ENCODE measurements at places on chromosomes 4 and X.

DNA sequence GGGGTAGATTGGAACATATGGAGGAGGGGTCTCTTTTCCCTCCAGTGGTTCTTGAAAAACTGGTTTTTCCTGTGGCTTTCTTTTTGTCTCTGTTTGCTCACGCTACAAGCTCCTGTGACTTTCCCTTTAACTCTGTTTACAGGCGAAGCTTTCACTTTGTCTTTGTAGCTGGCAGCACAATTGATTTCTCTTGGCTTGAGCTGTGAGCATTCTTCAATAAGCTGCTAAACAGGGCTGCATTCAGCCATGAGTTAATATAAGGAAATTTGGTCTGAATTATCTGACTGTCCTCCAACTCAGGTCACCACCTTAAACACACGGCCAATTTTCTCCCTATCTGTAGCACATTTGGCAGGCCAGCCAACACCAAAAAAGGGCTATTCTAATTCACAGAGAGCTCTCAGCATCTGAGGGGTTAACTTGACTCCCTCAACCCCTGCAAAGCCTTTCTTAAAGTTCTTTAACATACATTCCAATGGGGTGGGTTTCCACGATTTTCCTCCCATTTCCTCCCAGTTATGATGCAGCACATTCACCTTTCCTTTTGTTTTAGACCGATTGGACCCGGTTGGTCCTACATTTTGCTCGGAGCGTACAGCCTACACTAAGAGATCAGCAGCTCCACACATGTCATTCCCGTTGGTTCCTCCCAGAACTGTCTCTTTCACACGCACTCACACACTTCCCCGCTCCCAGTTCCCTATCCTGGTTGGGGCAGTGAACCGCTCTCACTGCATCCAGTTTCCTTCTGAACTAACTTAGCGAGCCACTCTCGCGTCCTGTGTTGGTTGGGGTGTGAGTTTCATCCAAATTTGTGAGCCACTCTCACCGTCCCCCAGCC lies 45.4 kb downstream of the UGT2A3 start:
- DNase-seq, result peak; percentile 71

DNA sequence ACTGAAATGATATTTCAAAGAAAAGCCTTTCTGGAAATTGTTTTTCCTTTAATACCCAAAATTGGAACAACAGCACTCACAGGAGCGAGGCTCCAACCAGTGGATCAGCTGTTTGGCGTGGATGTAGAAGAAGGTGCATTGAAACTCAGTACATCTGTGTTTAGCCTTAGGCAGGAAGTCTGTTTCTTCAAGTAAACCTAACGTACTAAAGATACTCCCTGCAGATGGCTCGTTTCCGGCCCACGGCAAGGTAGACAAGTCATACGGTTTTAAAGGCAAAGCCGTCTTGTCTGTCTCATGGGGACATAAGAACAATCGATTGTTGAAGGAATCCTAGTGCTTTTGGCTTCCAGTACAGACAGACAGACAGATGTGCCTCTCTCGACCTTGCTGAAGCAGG lies 50.0 kb upstream of the CLCN4 start:
- no peak for DNase-seq

- DNase-seq, result no peak
These were observed 855.2 kb upstream of the ADGRL3 start for GRCh38 chr4:60344908-60345307.

DNA sequence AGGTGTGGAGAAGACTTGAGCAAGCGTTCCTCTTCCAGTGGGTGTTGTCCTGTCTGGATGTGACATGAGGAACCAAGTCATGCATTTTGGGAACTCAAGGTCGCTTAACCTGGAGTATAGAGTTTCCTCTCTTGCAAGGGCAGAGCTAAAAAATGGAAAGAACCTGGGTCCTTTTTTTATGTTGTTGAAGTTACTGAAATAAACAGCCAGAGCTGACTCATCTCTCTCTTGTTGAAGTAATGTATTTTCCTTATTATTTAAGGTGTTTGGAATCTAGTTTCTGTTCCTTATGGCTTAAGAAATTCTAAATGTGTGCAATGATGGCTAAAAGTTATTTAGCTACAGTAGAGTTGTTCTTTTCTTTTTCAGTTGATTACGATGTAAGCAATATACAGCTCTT lies 314.5 kb downstream of the CAMK2D start:
- DNase-seq, result no peak

DNA sequence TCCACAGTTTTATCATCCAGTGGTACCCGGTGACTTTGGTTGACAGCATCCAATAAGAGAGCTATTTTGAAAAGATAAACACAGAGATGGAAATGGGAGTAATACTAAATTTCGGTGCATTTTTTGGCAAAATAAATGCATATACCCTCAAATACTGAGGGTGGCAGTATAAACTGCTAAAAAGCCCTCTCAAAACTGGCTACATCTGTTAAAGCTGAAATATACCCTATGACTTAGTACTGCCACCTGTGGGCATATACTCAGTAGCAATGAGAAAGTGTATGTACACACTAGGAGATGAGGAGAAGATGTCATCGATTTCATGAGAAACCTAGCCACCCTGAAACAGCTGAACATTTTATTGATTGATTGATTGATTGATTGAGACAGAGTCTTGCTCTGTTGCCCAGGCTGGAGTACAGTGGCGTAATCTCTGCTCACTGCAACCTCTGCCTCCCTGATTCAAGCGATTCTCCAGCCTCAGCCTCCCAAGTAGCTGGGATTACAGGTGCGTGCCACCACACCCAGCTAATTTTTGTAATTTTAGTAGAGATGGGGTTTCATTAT lies 12.2 kb upstream of the TMEM128 start:
- DNase-seq, result no peak

- DNase-seq, result no peak
These were observed 879.3 kb upstream of the SLIT2 start for GRCh38 chr4:19372390-19372789.

GRCh38 chrX:11575332-11575731 lies 90.4 kb downstream of the ARHGAP6 start:
- DNase-seq, result no peak

DNA sequence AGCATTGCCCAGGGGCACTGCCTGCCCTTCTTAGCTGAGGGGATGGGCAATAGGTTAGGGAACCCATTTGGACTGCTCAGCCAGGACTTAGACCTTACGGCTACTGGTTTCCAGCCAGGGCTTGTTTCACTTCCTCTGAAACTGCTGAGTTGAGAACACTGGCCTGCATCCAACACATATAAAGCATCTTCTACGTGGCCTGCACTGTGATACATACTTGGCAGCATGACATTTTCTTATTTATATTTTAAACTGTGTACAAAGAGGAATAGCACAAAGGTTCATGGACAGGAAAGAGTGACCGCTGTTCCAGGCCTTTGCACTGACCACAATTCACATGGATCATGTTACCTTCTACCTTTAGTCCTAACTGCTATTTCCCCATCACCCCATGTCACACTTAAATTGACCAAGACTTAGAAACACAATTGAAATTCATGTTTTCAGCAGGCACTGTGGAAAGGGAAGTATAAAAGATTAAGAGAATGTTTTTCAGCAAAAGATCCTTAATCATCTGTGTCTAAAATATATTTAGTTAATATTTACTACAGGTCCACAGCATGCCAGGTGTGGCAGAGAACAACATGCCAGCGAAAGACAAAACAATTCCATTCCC lies 43.7 kb downstream of the NLGN4X start:
- DNase-seq, result no peak

DNA sequence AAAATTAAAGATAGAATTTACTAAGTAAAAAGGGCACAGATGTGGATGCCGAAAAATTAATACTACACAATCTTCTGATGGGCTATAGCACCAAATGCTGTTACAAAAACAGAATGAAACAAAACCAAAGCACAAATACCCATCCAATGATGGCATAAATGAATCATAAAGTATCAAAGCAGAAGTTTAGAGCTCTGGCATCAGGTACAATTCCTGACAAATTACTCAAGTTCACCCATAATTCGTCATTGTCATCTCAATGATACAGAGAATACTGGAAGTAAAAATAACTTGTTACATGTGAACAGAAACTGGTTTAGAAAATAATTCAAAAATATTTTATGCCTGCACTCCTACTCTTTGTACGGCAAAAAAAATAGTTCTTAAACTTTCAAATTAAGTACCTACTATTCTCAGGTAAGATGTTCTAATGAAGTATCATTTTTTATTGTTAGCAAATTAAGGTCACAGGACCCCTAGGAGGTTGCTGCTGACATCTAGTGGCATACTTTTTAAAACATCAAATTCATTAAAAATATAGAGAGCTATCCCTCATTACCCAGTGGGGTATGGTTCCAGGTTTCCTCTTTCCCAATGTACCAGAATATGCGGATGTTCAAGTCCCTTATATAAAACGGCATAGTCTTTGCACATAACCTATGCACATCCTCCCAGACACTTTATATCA lies 126.1 kb downstream of the INPP4B start:
- DNase-seq, result no peak

DNA sequence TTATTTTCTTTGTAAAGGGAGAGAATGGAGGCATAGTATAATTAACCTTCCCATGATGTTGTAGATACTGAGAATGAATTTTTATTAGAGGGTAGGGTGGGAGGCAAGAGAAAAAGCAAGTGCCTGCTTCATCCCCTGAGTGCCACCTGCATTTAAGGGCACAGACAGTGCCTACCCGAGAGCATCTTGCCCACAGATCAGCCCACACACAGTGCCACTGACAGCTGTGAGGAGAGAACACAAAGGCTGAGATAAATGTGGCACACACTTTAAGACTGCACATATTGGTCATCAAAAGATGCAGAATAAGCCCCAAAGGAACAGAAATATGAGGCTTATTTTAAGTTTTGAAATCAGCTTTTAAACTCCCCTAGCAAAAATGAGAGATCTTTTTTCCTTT lies 250.8 kb downstream of the SLC39A8 start:
- DNase-seq, result no peak

DNA sequence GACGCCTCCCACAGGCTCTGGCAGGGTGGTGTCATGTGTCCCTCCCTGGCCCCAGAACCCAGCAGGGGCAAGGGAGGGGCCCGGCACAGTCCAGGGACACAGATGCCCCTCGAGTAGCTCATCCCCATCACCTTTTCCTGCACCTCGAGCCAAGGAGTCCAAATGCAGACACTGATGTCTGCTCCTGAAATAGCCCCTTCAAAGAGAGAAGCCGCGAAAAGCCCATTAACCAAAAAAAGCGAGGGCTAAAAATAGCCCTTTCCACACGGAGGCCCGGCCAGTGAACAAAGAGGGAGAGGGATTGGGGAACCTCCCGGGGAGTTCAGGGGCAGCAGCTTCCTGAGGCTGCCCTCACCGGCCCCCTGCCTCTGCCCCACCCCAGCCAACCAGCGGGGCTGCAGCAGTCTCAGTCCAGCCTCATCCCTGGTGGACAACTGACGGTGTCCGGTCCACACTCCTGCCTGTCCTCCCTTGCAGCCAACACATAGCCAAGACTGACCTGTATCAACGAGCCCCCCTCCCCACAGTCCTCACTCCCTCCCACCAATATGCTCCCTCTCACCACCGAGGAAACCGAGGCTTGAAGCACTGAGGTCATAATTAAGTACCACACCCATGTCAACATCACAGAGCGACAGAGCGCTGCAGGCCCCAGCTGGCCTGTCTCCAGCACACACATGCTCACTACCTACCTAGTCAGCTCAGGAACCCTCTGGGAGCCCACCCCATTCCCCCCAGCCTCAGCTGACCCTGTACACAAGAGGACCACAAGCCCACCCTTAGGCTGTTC lies 23.9 kb downstream of the WDR1 start:
- no peak for DNase-seq

DNA sequence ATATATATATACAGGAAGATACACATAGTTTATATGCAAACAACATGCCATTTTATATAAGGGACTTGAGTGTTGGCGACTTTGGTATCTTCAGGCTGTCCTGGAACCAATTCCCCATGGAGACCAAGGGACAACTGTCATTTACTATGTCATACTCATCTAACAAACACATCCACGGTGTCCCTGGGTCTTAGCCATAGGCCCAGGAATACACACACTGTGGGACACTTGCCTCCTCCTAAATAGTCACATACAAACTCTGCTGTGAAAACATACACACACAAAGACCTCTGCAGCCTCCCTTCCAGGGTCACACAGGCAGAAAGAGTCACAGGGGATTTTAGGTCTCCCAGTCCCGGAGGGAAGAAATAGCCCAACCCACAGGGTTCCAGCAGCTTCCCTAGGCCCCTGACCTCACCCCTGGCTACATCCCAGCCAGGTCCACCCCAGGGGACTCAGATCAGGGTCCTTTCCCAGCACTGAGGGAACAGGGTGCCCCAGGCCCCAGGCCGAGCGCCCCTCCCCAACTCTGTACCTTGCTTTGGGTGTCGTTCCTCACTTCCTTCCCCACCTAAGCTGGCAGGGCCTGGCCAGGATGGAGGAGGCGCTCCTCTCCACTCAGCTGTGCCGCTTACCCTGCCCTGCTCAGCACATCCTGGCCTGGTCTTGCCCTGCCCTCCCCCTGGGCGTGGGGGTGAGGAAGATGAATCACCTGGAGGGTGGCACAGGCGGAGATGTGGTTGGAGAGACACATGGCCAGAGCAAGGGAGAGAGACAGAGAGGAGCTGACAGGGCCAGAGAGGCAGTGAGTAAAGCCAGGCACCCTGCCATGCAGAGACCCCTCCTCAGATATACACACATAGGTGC lies 21.8 kb downstream of the FGD1 start:
- DNase-seq, result no peak

GRCh38 chrX:86148024-86148511 lies at the start of gene DACH2:
Gene DACH2, plus strand, starts transcription at chrX:86148451.
- peak; percentile 82 for DNase-seq

GRCh38 chr4:15888515-15888914 lies 50.0 kb downstream of the FGFBP1 start:
- no peak for DNase-seq

- DNase-seq, result no peak
These were observed 984.1 kb upstream of the GRID2 start for GRCh38 chr4:91319556-91320268.

- DNase-seq, result no peak
These were observed 266.7 kb upstream of the MAGEB2 start for GRCh38 chrX:29948653-29949052.

GRCh38 chr4:129645461-129645860 lies 549.5 kb downstream of the C4orf33 start:
- DNase-seq, result no peak

DNA sequence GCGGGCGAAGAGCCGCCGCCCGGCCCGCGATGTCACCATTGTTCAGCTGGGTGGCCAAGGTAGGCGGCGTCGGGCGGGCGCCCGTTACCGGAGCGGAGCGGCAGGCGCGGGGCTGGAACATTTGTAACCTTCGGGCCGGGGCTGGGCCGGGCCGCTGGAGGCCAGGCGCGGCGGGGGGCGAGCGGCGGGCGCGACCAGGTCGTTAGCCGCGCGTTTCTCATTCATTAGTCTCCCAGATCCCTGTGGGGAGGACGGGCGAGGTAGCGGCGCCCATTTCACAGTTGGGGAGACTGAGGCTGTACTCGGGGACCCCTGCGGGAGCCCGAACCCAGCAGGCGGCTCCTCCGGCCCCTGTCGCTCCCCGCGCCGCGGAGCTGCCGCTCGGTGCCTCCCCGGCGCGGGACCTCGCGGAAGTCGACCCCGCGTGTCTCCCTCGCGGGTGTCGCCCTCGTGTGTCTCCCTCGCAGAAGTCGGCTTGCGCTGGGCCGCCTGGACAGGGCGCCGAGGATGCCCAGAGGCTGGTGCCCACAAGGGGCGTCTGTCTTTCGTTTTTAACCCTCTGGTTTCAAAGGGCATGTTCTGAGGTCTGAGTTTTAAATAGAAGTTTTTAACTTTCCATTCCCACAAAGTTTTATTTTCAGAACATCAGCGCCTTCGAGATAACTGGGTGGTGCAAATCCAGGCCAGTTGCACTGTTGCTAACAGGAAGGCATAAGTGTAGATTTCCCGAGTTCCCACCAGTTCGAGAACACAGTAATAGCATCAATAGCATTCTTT lies 17.5 kb downstream of the PTTG2 start:
- no peak for DNase-seq
